Occipital lobe (tissue), 3 donors: ENCODE measurements at places on chromosomes 16 and 17. TPM values are rescaled to one million over a fixed set of nuclear protein-coding genes. Genes with fewer than 3 reads are reported as not detected.

PDILT gene
- not detected for total RNA-seq

SMTNL2 gene
- 3.7 TPM for total RNA-seq

- DNase-seq, result no peak
Measured at GRCh38 chr16:56450275-56450985, 702 bp downstream of the NUDT21 start.

DNA sequence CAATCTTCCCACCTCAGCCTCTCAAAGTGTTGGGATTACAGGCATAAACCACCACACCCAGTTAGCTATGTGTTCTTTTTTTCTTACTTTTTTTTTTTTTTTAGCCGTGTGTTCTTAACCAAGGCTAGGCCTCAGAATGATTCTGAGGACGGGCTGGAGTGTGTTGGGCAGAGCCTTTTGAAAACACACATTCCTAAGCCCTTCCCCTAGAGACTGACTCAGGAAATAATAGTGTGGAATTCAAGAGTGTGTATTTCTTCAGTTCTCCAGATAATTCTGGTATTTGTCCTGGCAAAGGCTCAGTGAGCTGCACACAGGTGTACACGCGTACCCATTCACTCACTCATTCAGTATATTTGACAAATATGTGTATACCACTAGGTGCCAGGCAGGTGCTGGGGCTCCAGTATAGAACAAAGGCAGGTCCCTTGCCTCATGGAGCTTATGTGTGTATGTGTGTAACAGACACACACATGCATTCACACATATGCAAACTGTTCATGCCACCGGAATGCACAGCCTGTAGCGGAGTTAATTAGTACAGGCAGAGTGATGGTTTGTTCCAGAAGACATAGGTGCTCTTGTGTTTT, 19.4 kb upstream of the NFATC3 start:
- DNase-seq, result no peak

- no peak for DNase-seq
Measured at GRCh38 chr16:75746359-75746758, 20.1 kb upstream of the CPHXL start.

GRCh38 chr16:84246679-84247077, 6.9 kb upstream of the KCNG4 start:
- no peak for DNase-seq

DNA sequence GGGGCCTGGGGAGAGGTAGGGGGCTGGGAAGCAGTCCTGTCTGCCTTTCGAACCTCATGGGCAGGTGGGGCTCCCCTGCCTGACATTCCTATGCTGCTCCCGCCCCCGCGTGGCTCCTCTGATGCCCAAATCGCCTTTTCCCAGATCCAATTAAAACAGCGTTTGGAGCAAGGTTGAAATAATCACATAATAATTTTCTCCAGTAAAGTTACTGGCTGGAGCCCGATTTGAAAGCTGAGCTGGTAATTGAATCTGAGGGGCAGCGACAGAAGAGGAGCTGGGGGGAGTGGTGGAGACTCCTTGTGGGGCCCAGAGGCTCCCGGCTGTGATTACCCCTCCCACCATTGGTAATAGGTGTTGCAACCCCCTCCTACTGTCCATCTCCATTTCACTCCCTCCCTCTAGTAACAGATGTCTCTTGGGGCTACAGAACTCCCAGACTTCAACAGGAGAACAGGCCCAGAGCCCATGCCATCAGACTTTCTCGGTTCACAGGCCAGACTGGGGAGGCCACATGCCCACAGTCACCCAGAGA, 38.9 kb upstream of the C1QL1 start:
- no peak for DNase-seq
